ENCODE measurements at places on chromosomes 4 and X. TPM values are rescaled to one million over a fixed set of nuclear protein-coding genes. Genes with fewer than 3 reads are reported as not detected.

COX7B gene
- 157 TPM for total RNA-seq

RNF175 gene
- total RNA-seq, result 45.7 TPM

HNRNPH2 gene
- total RNA-seq, result 90.9 TPM

TCEAL7 gene
- total RNA-seq, result 155 TPM

SMS gene
- 132 TPM for total RNA-seq

CTAG2 gene
- not detected for total RNA-seq

RRH gene
- 0.46 TPM for total RNA-seq

STK32B gene
- total RNA-seq, result 18.2 TPM

MAGEA2 gene
- total RNA-seq, result not detected

PABPC5 gene
- 16.6 TPM for total RNA-seq

JCHAIN gene
- total RNA-seq, result not detected

MAGIX gene
- total RNA-seq, result 2.8 TPM

TMEM164 gene
- 40.4 TPM for total RNA-seq

P2RY4 gene
- total RNA-seq, result not detected

RHOXF2 gene
- not detected for total RNA-seq
